M059J (cell line): ENCODE measurements at places on chromosomes 6 and 20. TPM values are rescaled to one million over a fixed set of nuclear protein-coding genes. Genes with fewer than 3 reads are reported as not detected.
A peak's percentile ranks its signal among the peaks of the same experiment; 100 is the strongest.

DNA sequence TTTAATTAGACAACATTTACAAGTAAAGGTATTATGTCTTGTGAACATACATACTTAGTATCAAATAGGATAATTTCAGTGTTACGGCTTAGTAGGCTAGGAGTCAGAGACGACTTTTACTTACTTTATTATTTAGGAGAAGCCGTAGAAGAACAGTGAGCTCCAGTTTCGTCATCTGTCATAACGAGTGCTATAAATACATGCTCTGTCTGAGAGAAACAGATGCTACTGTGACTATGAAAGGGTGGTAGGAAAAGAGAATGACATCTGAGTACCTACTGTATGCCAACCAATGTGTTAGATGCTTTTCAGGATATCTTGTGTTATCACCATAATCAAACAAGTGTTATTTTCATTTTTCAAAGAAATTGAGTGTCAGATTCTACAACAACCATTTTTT lies 119.0 kb downstream of the EYA4 start:
- no peak for DNase-seq

- DNase-seq = no peak
These were observed 33.7 kb upstream of the VEGFA start for GRCh38 chr6:43736211-43736786.

- DNase-seq = peak; percentile 76
These were observed 404.2 kb upstream of the CITED2 start for GRCh38 chr6:139778688-139779087.

GRCh38 chr20:60097285-60097684 lies 139.1 kb downstream of the CDH26 start:
- no peak for DNase-seq

GRCh38 chr6:144477396-144477795 lies 192.3 kb downstream of the UTRN start:
- DNase-seq = no peak

DNA sequence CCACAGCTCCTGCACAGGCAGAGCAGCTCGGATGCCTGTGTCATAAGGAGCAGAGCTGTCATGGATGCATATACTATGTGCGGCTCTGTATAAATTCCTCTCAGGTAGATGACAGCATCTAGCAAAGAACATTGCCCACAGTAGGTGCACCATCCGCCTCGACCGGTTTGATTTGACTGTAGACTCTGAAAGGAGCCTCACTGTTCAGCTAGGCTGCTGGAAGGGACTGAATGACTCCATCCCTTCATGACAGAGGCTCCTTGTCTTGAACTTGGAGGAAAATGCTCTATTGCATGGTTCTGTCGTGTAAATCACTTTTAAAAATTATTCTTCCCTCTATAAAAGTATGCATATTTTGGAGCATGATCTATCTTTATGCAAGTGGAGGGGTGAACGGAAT lies 128.8 kb upstream of the QKI start:
- DNase-seq = no peak

MYLK4 gene
- 0.76 and 1.2 TPM in 2 replicates for total RNA-seq

DNA sequence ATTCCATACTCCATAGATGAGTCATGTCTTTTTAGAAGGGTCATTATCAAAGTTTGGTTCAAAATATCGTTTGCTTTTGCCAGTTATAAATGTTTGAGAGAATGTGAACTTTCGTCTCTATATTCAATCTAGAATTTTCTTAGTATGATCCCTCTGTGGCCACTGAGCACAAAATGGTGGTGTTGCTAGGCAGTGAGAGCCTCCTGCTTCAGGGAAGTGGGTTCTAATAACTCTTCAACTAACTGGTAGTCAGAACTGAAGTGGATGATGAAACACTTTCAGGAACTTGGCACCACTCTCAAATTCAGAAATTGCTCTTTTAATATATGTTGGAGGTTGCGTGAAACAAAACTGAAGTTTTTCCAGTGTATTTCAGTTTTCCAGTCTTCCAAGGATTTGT lies 125.0 kb upstream of the DOK5 start:
- DNase-seq = peak; percentile 23

XKR7 gene
- 0.05 TPM in 1 of 2 replicates, not detected in the other for total RNA-seq

CST2 gene
- total RNA-seq = not detected in 2 replicates
